ENCODE measurements at places on chromosomes 7 and 10.

DNA sequence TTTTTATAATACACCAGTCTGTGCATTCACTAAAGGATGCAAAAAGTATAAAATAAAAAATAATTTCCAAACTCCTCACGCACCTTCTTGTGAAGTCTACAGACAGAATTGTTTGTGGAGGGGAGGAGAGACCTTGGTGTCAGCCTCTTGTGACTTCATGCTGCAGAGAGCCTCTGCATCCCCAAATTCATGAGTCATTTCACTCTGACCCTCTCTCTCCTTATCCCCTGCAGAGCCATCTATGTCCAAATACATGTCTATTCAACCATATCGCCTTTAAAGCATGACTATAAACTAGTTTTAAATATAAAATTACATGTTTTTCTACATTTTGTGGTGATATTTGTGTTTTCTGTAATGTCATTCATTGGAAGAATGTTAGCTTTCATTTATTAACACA, 6.0 kb downstream of the CREB5 start:
- no peak for DNase-seq

DNA sequence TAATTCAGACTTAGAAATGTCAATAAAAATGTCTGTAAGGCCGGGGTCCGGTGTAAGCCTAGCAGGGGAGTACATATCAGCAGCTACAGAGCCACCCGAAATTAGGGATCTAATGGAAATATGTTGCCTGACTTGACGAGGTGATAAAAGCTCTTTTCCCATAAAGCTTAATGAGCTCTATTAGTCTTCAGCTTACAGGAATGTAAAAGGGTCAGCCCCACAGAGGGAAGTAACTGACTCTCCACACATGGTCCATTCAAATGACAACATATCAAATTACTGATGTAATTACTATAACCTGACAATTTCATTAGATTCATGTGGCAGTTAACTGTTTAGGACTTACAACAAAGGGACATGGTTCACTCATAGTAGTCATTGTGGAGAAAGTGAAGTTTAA, 62.3 kb downstream of the ATE1 start:
- DNase-seq: no peak

- DNase-seq: no peak
Observed at GRCh38 chr7:135808206-135808605, 59.6 kb upstream of the FAM180A start.

- DNase-seq: no peak
Observed at GRCh38 chr7:40597517-40597916, 462.7 kb downstream of the SUGCT start.

- no peak for DNase-seq
Observed at GRCh38 chr10:89392974-89393373, 551 bp downstream of the IFIT1 start.

- DNase-seq: no peak
Observed at GRCh38 chr7:147510923-147511322, 1079.6 kb upstream of the C7orf33 start.

- no peak for DNase-seq
Observed at GRCh38 chr10:23676296-23676695, 237.4 kb downstream of the OTUD1 start.

GRCh38 chr10:79244841-79245504, 102.3 kb upstream of the PPIF start:
- no peak for DNase-seq

DNA sequence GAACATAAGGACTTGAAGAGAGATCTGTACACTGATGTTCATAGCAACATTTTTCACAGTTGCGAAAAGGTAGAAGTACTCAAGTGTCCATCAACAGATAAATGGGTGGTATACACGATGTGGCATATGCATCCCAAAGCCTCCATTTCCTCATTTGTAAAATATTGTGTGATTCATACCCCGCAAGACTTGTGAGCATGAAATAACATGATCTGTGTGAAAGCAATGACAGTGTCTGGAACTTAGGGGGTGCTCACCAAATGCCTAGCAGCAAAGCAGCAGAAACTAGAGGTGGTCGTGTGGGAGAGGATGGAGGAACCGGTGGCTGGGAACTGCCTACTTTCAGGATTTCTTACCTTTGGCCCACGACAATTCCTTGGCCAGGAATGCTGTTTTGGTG, 135.3 kb upstream of the INSYN2A start:
- DNase-seq: no peak

- DNase-seq: no peak
Observed at GRCh38 chr7:140966561-140967233, 42.0 kb upstream of the BRAF start.

DNA sequence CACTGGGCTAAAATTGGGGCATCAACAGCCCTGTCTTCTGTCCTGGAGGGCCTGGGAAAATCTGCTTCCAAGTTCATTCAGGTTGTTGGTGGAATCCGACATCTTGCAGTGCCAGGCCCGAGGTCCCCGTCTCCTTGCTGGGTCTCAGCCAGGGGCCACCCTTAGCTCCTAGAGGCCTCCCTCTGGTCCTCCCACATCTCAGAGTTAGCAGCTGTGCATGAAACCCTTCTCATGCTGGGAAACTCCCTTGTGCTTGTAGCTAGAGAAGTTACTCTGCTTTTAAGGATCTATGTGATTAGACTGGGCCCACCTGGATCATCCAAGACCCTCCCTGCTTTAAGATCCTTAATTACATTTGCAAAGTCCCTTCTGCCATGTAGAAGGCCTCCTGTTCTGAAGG, 15.3 kb downstream of the HIP1 start:
- DNase-seq: no peak

DNA sequence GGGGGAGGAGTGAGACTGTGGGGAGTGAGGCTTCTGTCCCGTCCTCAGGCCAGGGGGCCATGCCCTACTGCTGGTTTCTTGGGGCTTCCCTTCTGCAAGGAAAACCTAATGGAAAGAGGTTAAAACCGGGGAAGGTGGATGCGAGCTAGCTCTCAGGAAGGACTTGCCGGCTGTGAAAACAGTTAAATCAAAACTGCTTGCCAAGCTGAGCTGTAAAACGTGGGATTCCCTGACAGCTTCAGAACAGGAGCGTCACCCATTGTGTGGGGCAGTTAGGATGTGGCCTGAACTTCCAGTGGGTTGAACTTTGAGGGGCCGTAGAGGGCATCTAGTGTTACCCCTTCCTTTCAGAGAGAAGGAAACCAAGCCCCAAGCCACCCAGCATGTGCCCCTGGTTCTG, 13.1 kb downstream of the TSPAN15 start:
- DNase-seq: no peak

- DNase-seq: no peak
Observed at GRCh38 chr7:45888185-45888992, at the start of gene IGFBP1. TSS of gene IGFBP1 (plus strand) at chr7:45888488. CDS start at chr7:45888653, 165 bp downstream.

Data from activated CD4-positive, alpha-beta T cell treated with anti-CD3 and anti-CD28 coated beads, Interleukin-2, amount 50 U/mL, for 1 hour (primary cell).